ENCODE measurements at places on chromosomes 16 and 17.

DNA sequence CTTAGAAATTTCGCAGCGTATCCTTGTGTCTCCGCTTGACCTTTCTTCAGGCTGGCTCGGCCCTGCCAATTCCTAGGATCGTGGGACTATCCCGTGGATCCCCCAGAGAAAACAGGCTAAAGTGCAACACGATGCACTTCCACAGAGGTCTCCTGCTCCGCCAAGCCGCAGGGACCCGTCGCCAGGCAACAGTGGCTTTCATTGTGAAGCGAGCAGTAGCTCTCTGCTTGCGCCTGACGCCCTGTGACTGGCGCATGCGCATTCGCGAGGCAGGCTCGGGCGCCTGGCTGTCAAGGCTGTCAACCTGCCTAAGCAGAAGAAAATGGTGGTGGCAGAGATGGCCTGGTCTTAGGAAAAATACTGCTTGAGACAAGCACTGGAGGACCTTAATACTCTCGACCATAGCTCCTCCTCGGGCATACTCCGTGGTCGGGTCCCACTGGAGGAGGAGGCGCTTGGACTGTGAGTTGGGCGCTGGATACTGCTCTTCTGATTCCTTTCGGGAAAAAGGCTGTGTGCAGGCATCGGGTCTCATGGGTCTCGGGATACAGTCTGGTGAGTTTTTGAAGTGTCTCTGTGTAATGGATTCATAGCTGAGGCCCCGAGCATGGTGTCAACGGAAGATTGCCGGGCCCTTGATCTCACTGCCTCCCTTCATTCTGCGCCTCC lies 2336.1 kb downstream of the TP53TG3F start:
- DNase-seq = no peak

DNA sequence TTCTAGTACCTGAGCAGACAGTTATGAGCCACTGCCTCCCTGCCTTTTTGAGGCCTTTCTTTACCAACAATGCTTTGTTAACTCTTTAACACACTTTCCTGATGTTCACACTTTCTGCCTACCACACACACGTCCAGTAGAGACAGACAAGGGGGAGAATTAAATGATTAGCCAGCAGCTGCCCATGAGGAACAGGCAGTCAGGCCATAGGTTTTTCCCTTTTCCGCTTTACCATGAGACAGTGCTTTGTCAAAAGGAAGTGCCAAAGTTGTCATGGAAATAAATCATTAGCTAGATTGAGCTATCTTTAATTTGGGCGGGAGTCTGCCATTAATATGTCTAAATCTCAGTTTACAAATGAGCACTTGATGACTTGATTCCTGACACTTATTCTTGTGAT lies 102.1 kb downstream of the PITPNC1 start:
- DNase-seq = no peak

DNA sequence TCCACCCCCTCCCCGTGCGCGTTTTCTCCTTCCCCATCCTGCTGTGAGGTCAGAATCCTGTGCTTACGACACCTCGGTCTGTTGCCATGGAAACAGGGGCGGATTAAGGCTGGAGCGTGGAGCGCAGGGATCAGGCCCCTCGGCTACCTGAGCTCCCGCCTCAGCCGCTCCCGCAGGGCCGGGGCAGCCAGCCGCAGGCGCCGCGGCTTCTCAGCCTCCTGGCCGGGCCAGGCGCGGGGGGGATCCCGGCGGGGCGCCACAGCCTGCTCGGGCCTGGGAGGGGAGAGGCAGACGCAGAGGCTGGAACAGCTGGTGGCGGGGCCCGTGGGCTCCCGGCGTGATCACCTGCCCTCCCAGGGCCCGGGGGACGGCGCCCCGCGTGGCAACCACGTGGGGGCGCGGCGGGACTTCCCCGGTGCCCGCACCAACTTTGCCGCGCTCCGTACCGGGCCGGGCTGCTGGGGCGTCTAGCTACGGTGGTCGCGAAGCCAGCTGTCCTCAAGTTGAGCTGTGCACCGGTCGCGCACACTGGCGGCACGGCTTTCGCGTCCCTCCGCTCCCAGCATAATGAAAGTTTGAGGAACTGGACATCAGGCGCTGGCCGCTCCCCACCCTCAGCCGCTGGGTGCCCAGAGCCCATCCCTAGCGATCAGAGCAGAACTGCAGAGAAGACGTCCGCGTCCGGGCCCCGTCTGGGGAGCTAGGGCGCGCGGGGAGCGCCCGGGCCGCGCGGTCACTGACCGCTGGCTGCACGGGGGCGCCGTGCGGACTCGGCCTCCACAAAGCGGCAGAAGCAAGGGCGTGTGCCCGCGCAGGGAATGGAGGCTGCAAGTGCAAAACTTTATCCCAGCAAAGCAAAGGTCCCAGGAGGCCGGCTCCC lies 1.2 kb downstream of the RTN4RL1 start:
- DNase-seq = peak; percentile 25

- peak; percentile 71 for DNase-seq
Measured at GRCh38 chr17:17684906-17685774, 3.9 kb downstream of the RAI1 start.

DNA sequence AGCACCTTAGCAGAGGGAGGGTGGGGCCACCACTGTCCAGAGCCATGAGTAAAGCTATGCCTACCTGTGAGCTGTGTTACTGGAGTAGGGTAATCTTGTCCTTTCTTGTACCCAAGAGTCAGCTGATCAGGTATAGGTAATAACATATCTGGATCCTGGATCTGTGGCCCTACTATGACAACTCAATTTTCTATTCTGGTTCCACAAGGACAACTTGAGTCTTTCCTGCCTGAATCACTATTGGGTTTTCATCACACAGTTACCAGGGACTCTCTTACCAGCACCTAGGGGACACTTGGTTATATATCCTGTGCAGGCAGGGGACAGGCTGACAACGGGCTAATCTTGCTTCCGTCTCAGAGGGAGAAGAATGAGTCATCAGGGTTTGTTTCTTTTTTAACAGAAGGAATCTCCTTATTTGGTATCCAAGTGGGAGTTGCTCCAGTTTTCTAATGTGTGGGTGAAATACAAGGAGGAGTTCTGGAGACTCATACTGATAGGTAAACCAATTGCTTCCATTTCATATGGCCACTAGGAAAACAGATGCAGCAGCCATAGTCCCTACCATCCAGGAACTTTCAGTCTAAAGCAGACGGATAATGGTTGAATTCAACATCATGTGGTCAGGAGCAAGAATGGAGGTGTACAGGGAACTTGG lies 6.8 kb downstream of the ZNF267 start:
- peak; percentile 86 for DNase-seq

DNA sequence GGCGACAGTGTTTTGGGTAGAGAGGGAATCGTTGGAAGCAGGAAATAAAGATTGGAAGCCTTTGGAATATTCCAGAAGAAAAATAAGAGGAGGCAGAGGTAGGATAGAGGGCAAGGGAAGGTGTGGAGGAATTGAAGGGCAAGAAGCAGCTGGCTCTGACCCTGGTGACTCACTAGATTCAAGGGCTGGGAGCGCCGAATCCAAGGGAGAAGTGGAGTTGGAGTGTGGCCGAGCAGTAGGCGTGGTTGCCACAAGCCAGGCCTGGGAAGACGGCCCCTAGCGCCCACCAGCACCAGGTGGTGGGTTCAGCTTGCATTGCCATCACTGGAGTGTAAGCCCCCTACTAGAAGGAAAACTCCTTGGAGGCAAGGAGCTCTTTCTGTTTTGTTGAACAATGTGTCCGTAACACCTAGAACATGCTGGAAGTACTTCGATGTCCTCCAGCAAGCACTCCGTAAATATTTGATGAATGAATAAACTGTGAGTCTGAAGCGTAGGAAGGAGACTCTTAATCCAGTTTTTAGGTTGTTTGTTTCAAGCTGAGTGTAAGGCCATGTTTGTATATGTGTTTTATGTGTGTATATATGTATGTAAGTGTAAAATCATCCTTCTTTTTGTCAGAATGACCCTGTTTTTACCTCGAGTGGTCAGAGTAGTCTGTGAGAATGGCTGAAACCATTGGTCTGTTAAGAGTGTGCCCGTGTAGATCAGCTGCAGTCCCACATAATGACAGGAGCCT lies 139.5 kb downstream of the CMIP start:
- peak; percentile 33 for DNase-seq

- no peak for DNase-seq
Measured at GRCh38 chr17:44349553-44350070, 4.5 kb downstream of the GRN start.
